ENCODE measurements at places on chromosomes 13 and 19.

GRCh38 chr13:40101708-40102359, 446.4 kb downstream of the COG6 start:
- no peak for DNase-seq

DNA sequence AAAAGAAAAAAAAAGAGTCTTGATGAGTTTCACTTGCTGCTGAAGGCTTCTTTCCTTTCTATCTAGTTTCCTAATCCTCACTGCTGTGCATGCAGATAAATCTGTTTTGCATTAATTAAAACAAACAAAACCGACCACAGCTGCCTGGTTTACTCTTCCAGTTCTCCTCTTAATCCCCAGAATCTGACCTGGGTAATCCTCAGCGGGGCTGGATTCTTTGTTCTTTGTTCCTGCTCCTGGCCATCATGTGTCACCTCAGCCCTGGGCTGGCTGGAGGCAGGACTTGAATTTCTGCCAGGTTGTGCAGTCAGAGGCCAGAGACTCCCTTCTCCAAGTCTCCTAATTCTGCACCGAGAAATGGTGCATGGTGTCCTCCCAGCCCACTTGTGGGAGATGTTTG, 52.2 kb upstream of the CYP4F8 start:
- DNase-seq: no peak

DNA sequence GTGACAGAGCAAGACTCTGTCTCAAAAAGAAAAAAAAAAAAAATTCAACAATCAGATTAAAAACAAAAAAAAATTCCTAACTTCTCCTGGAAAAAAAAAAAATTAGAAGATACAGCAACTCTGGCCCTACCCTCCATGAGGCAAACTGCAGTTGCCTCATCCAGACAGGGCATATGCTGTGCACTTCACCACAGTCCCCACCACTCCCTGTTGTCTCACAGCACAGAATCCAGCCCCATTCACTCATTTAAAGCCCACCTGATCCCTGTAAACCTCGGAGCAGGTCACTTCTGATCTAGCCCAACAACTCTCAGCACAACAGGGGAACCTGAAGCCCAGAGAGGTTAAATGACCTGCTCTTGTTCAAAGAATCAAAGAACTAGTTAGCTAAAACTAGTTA, 24.9 kb downstream of the RHPN2 start:
- DNase-seq: no peak

DNA sequence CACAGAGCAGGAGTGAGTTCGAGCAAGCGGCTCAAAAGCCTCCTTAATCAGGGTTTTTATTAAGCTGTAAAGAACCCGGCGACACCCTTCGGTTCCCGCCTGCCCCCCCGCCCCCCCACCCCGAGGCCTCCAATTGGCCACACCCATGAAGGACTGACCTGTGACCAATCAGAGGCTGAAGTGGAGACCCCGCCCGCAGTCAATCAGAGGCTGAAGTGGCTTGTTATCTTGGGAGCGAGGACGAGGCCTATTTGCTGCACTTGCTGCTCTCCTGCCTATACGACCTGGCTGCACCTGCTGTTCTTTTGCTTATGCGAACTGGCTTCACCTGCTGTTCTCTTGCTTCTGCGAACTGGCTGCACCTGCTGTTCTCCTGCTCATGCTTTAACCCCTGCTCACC, 844.9 kb downstream of the OLFM4 start:
- DNase-seq: peak; percentile 91

- no peak for DNase-seq
Measured at GRCh38 chr19:38145623-38146022, 78.4 kb downstream of the DPF1 start.

- no peak for DNase-seq
Measured at GRCh38 chr19:31600731-31601295, 251.6 kb upstream of the TSHZ3 start.
